ENCODE measurements at places on chromosomes 2 and 18. TPM values are rescaled to one million over a fixed set of nuclear protein-coding genes. Genes with fewer than 3 reads are reported as not detected.

The SLC30A3 gene
- not detected for total RNA-seq

The SCTR gene
- total RNA-seq = not detected

The PSMA8 gene
- not detected for total RNA-seq

The FOXI3 gene
- not detected for total RNA-seq

The MC2R gene
- not detected for total RNA-seq

The LIPG gene
- 4.5 TPM for total RNA-seq

The DNAH7 gene
- not detected for total RNA-seq

The ANKRD30B gene
- total RNA-seq = not detected

The KCNJ3 gene
- not detected for total RNA-seq

The PCGF1 gene
- total RNA-seq = 19.9 TPM

- DNase-seq = peak; percentile 82
Measured at GRCh38 chr2:215917953-215918620, 95.3 kb downstream of the MREG start.

DNA sequence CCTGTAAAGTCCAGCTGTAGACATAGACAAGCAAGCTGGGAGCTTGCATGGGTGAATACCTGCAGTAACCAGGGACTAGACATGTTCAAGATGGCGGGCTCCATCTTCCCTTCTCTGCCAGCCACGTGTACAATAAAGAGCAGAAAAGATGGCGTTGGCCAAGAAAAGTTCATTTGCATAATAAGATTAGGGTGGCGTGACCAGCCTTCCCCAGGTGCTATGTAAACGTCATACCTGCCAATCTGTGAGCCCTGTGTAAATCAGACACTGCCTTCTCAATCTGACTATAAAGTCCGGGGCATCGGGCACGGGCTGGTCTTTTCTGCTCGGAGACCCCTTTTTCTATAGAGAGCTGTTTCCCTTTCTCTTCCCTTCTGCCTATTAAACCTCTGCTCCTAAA is 101.6 kb upstream of the XPO1 start:
- DNase-seq = no peak

- DNase-seq = no peak
Measured at GRCh38 chr2:7694076-7694985, 777.1 kb downstream of the RNF144A start.

DNA sequence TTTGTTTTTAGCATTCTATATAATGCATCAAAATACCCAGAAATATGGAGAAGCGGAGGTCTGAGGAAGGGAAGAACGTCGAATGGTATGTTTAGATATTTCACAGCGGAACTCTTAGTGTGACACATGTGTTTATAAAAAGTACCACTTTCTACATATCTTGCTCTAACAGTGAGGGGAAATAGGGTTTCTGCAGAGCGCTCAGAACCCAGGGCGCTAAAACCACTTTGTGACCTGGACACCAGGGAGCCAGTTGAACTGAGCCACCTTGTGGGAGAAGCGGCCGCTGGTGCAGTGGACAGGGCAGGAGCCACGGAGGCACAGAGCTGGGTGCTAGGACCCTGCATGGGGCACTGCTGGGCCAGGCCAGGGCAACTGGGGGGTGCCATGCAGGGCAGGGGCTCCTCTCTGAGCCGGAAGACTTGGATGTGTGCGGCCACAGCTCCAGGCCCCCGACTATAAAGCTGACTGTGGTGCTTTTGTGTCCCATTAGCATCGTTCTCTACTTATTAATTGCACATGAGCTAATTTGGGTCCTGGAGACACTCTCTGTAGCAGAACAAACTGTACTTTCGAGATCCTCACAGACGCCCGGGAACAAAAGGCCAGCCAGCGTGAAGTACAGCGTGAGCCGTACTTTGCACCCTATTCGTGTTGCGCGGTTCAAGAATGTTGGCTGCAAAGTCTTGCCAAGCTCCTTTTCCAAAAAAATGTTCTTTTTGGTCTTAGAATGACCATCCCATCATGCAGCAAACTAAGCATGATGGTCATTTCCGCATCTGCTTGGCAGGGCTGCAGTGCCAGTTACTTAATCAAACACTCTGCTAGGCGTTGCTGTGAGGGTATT is 151.9 kb upstream of the ALKAL2 start:
- DNase-seq = no peak

DNA sequence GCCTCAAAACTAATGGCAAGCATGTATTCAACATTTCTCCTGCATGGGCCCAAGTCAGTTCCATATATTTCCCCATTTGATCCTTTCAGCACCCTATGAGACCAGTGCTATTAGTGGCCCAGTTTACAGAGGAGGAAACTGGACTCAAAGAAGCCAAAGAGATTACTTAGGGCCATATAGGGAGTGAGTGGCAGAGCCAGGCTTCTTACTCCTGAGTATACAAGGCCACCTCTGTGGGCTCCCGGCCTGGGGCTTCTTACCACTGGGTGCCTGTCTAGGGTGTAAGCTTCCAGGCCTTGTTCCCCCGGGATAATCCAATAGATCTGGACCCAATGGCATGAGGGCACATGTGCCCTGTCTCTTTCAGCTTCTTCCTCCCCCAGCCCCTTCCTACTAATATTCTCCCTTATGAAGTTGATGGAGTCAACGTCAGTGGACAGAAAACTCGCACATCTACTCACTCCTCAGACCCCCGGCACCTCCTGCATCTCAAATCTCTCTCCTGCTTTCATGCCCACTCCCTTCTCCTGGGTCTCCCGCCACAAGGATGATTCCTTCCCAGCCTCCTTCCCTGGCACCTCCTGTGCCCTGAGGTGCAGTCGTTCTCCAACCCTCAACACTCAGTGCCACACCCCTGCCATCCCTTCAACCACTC is 222.6 kb downstream of the ANAPC1 start:
- DNase-seq = no peak

- DNase-seq = no peak
Measured at GRCh38 chr18:13286456-13287125, 68.0 kb downstream of the LDLRAD4 start.

- no peak for DNase-seq
Measured at GRCh38 chr2:235950473-235950809, 217.7 kb downstream of the GBX2 start.

DNA sequence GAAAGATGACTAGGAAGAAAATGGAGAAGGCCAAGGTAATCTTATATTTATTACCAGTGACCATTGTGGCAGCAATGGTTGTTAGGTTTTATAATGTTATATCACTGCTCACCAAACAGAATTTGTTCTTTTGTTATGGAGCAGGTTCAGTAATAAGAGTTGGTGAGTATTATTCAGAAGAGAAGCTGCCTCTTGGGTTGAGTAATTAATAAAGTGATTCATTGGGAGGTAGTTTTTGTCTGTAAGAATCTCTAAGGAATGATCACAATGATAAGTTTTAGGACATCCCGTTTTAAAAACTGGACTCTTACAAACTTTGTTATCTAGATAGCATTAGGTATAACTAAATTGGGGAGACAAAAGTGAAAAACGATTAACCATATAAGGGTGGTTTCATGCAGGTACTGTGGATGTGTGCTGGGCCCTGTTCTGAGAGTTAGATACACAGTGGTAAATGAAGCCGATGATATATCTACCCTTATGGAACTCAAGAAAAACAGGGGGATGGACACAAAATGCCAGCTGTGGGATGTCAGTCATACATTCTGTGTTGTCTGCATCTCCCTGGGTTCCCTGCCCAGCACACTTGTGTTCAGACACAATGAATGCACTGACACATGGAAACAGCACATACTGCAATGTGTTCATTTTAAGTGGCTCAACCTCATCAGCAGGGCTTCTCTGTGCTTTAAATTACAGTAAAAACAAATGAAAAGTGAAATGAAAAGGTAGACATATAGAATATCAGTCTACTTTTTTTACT is 7.5 kb downstream of the MAP4K4 start:
- DNase-seq = no peak

DNA sequence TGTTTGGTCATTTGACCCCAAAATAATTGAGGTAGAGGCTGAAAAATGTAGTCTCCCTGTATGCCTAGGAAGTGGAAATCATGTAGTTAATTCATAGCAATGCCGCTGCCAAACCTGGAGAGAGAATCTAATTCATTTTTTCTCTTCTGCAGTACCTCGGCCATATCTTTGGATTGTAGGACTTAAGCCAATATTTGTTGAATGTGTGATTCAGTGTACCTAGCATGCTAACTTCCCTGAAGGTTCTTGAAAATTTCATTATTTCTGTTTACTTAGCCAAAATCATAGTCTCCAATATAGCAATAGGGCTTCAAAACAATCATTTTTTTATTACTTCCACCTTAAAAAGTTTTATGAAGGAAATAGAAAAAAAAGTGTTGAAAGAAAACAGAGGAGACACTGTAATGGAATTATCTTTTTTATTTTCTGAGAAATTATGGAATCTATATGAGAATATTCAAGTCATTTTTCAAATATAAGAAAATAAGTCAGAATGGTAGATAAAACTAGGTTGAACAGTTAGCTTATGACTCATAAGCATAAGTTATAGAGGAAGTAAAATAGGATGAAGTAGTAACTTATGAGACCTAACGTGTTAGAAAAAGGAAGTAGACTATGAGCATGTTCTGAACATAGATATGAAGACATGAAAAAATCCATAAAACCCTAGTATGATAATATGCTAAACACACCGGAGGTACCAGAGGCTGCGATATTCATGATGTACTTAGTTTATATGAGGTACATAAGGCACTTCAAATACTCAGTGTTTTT is 35.2 kb upstream of the CDH19 start:
- DNase-seq = no peak

DNA sequence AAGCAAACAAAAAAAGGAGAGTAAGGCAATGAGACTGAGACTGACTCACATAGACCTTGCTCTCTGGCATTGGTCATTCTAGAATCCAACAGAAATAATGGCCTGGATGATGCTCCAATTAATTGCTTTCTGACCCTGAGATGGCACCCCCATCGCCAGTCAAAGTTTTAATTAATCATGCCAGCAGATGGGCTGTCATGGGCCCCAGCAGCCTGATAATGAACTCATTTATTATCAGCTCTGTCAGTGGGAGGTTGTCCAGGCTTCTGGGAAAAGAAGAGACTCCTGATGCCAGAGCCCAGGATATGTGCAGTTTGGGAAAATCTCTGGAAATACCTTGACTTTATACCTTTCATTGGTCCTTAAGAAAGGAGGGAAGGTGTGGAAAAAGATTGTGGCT is 115.2 kb downstream of the XRCC5 start:
- DNase-seq = no peak

GRCh38 chr18:11887328-11888128 is 20.6 kb downstream of the MPPE1 start:
- DNase-seq = peak; percentile 61

GRCh38 chr2:238097201-238097987 is 2.7 kb upstream of the ESPNL start:
- DNase-seq = no peak

GRCh38 chr2:101277111-101277510 is 24.4 kb downstream of the CNOT11 start:
- no peak for DNase-seq

DNA sequence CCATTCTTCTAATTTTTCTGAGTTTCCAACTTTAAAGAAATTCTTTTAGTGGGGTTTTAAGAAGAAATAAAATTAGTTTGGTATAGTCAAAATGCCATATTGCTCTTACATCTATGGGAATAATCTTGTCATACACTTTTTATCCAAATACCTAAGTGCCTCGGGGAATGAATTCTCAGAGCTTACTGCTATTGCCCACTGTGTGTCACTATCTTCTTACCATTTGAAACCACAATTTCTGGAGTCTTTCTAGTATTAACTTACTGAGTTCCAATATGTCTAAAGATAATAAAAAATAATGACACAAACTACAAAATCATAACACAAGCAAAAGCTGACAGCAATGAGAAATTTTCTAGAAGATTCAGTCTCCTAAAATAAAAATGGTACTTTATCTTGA is 23.7 kb upstream of the DNAH6 start:
- DNase-seq = no peak

DNA sequence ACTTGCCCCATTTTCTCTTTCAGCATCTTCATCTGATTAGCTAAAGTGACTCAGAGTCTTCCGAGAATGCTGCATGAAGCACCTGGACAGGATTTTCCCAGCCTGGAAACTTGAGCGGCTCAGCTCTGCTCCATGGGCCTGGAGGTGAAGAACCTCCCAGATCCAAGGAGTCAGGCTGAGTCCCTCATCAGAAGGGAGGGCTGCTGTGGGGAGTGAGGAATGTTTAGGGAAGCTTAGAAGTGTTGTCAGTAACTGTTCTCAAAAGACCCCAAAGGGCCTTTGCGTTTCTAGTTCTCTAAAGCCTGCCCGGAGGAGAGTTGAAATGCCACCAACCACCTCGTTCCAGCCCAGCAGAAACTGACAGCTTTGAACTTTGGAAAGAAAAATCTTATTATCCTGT is 157.1 kb downstream of the CLIP4 start:
- no peak for DNase-seq

DNA sequence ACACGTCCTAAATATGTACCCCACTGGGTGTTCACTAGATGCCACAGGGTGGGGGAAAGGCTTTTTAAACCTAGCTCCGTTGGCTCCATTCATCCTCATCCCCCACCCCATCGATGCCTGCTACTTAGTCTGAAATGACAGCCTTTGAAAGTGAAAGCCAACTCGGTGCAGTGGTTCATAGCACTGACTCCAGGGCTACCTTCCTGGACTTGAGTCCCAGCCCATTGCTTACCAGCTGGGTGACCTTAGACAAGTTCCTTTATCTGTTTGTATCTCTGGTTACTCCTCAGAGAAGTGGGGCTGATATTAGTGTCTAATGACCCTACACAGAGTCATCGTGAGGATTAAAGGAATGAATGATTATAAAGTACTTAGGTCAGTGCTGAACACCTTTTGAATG is 24.4 kb downstream of the EHD3 start:
- DNase-seq = no peak

GRCh38 chr2:11097038-11097720 is 58.1 kb upstream of the SLC66A3 start:
- DNase-seq = peak; percentile 63

DNA sequence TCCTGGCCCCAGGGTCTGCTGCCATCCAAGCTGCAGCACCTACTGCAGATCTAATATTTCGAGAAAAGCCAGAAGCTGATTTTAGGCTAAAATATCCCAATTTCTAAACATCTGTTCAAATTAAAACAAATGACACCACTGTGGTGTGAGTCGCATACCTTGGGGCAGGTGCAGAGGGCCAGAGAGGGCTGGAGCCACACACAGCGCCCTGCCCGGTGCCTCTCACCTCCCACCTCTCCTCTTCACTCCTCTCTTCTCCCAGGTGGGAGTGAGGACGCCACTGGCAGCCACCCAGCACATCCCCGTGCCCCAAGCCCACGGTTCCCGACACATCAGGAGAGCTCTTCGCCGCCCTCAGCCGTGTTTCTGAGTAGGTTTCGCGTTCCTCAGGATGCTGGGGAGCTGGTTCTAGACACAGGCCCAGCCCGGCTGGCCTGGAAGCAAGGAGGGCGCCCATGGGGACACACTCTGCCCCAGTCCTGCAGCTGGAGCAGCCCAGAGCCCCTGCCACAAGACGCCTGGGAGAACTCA is 21.4 kb downstream of the THAP4 start:
- no peak for DNase-seq

- no peak for DNase-seq
Measured at GRCh38 chr2:180571559-180571958, 408.8 kb upstream of the UBE2E3 start.

- DNase-seq = no peak
Measured at GRCh38 chr2:196515608-196516007, 123.9 kb upstream of the CCDC150 start.

All from Caki2 (cell line).